Breast epithelium (tissue), 4 donors: ENCODE measurements at places on chromosomes 7 and 10. TPM values are rescaled to one million over a fixed set of nuclear protein-coding genes. Genes with fewer than 3 reads are reported as not detected.

The POLR2J2 gene
- 2.7 TPM for total RNA-seq

The ELFN1 gene
- 0.96 TPM for total RNA-seq

The SLC13A1 gene
- total RNA-seq: not detected

The MNX1 gene
- total RNA-seq: not detected

The RTKN2 gene
- 1.3 TPM for total RNA-seq

The CRHR2 gene
- 0.16 TPM for total RNA-seq

The GPR26 gene
- not detected for total RNA-seq

The PDE1C gene
- 18.7 TPM for total RNA-seq

GRCh38 chr7:41955893-41956675 is 253.2 kb upstream of the INHBA start:
- H3K4me1 ChIP-seq: peaks cover 7% of the 10 kb centered on the region
- peak overlapping the region; percentile 38 for H3K4me3 ChIP-seq
- peak overlapping the region; percentile 70 for H3K27ac ChIP-seq
- DNase-seq: peak; percentile 96

DNA sequence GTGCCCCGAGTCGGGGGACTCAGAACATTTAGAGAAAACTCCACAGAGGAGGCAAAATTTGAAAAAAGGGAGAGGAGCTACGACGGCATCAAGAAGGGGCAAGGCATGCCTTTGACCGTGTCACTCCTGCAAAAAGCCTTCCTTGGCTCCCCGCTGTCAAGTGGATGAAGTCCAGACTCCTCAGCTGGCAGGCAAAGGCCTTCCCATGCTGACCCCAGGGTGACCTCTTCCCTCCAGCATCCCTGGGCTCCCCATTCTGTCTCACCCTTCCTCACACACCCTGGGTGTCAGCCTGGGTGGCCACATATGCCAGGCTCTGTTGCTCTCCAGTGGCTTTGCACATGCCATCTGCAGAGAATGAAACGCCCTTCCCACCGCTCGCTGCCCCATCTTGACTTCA is 88.4 kb upstream of the ZMIZ1 start:
- H3K27me3 ChIP-seq: no peaks in the 10 kb centered on the region
- H3K36me3 ChIP-seq: no peaks in the 10 kb centered on the region
- H3K27ac ChIP-seq: no peak overlapping the region
- H3K4me1 ChIP-seq: no peaks in the 10 kb centered on the region
- H3K4me3 ChIP-seq: no peak overlapping the region

DNA sequence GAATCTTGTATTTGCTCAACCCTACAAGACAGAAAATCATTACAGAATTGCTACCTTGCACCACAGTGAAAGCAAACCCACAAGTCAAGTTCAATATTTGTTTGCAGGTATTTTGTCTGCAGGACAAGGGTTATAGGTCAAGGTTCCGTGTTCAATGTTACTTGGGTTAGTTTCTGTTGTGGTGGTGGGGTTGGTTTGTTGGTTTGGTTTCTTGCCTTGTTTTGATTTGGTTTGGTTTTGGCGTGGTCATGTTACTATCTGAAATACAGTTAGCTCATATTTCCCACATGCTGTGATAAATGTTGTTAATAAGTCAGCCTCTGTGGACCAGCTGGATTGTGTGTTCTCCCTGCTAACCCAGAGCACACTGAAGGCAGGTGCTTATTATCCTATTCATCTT is 75.6 kb upstream of the INSIG1 start:
- no peak overlapping the region for H3K4me3 ChIP-seq
- no peaks in the 10 kb centered on the region for H3K4me1 ChIP-seq
- no peaks in the 10 kb centered on the region for H3K36me3 ChIP-seq
- no peaks in the 10 kb centered on the region for H3K27me3 ChIP-seq

DNA sequence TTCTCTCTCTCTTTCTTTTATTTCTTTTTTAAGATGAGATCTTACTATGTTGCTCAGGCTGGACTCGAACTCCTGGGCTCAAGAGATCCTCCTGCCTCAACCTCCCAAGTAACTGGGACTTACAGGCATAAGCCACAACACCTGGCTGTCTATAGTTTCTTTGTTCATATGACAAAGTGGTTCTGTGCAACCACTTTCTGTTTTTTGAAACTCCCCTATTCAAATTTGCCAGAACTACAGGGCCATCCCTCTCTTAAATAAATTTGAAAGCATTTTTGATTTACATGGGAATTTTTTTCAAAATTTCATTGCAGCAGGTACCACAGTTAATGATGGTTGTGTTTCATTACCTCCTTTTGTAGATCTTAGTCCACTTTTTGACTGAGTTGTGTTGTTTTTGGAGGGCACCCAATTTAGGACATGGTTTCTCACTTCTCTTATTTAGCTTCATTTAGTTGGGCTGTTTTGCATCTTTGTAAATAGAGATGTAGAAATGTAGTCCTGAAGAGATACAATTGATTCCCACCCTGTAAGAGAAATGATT is 119.2 kb downstream of the LRRC4 start:
- H3K4me3 ChIP-seq: no peak overlapping the region
- DNase-seq: no peak
- no peak overlapping the region for H3K27ac ChIP-seq
- no peaks in the 10 kb centered on the region for H3K27me3 ChIP-seq

DNA sequence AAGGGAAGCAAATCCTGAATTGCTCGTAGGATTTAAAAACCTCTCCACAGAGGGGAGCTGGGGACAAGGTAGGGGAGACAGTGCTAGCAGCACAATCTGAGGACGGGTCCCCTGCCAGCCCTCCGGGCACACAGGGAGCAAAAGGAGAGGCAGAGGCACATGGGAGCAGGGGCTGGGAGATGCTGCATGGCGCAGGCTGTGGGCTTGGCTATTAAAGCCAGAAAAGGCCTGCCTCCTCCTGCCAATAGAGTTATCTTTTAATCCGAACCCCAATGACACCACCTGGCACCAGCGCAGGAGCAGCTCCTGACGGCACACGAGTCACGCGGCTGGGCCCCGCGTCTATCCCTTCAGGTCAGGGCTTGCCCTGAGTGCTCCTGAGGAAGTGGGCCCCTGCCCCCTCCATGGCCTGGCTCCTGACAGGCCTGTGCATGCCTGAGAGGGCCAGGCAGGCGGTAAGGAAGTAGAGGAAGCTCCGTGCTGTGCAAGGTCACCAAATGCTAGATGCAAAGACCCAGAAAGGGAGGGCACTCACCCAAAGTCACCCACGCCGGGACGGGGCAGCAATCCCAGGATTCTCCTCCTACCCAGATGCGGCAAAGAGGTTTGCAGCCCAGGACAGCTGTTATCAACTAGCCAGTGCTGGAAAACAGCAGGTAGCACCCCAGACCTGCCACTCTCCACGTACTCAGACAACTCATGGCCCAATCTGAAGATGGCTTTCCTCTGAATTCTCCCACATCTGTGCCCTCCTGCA is 28.1 kb downstream of the DLG5 start:
- peak overlapping the region; percentile 89 for H3K27ac ChIP-seq
- peak; percentile 92 for DNase-seq
- no peaks in the 10 kb centered on the region for H3K27me3 ChIP-seq
- no peaks in the 10 kb centered on the region for H3K36me3 ChIP-seq
- no peak overlapping the region for H3K4me3 ChIP-seq
- H3K4me1 ChIP-seq: peaks cover 40% of the 10 kb centered on the region

- peak within 1 kb of the TSS; percentile 47 for H3K4me3 ChIP-seq
- H3K36me3 ChIP-seq: no peaks in the 10 kb centered on the region
- H3K27me3 ChIP-seq: no peaks in the 10 kb centered on the region
- no peak for DNase-seq
- no peaks in the 10 kb centered on the region for H3K4me1 ChIP-seq
- H3K27ac ChIP-seq: peak within 1 kb of the TSS; percentile 61
These were observed at the start of gene IKZF1 for GRCh38 chr7:50304129-50304910. Gene IKZF1, plus strand, starts transcription at chr7:50304716. Its CDS starts 14,346 bp downstream, at chr7:50319062.

- H3K27ac ChIP-seq: no peak overlapping the region
- no peaks in the 10 kb centered on the region for H3K27me3 ChIP-seq
- H3K4me3 ChIP-seq: no peak overlapping the region
- no peaks in the 10 kb centered on the region for H3K36me3 ChIP-seq
- H3K4me1 ChIP-seq: peaks cover 5% of the 10 kb centered on the region
These were observed 431.0 kb upstream of the GALNT17 start for GRCh38 chr7:70700941-70701425.

GRCh38 chr7:149598721-149599308 is 101.2 kb upstream of the ZNF746 start:
- no peaks in the 10 kb centered on the region for H3K36me3 ChIP-seq
- no peak overlapping the region for H3K4me3 ChIP-seq
- no peaks in the 10 kb centered on the region for H3K27me3 ChIP-seq
- DNase-seq: no peak

- no peak for DNase-seq
- no peaks in the 10 kb centered on the region for H3K27me3 ChIP-seq
- H3K4me1 ChIP-seq: no peaks in the 10 kb centered on the region
- H3K27ac ChIP-seq: no peak overlapping the region
These were observed 11.4 kb downstream of the SSMEM1 start for GRCh38 chr7:130218806-130219620.

- H3K27me3 ChIP-seq: no peaks in the 10 kb centered on the region
- H3K4me3 ChIP-seq: no peak overlapping the region
- DNase-seq: no peak
- H3K36me3 ChIP-seq: no peaks in the 10 kb centered on the region
- H3K4me1 ChIP-seq: no peaks in the 10 kb centered on the region
These were observed 36.3 kb downstream of the PYROXD2 start for GRCh38 chr10:98378722-98379121.

GRCh38 chr10:100786591-100786990 is 41.2 kb downstream of the PAX2 start:
- DNase-seq: no peak
- no peak overlapping the region for H3K4me3 ChIP-seq
- no peaks in the 10 kb centered on the region for H3K27me3 ChIP-seq
- H3K27ac ChIP-seq: no peak overlapping the region
- no peaks in the 10 kb centered on the region for H3K4me1 ChIP-seq

DNA sequence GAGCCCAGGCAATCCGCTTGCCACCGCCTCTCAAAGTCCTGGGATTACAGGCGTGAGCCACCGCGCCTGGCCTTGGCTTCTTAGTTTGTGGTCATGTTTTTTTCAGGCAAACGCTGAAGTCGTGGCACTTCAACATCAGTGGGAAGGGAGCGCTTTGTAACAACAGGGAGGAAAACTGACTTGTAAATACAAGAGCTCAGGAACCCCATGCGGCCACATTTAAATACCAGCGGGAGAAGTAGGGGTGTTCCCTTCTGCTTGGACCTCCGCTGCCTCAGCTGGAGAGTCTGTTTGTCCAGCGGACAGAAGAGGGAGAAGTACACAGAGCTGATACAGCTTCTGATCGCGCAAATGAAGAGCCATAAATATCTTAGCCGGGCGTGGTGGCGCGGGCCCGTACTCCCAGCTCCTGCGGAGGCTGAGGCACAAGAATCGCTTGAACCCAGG is 108.7 kb upstream of the KMT2C start:
- no peak overlapping the region for H3K27ac ChIP-seq
- H3K27me3 ChIP-seq: no peaks in the 10 kb centered on the region
- no peaks in the 10 kb centered on the region for H3K4me1 ChIP-seq
- no peaks in the 10 kb centered on the region for H3K36me3 ChIP-seq
- H3K4me3 ChIP-seq: no peak overlapping the region

GRCh38 chr7:106392590-106392989 is 107.8 kb upstream of the NAMPT start:
- DNase-seq: no peak
- no peaks in the 10 kb centered on the region for H3K27me3 ChIP-seq

GRCh38 chr7:90222811-90223725 is 11.5 kb downstream of the STEAP2 start:
- no peaks in the 10 kb centered on the region for H3K27me3 ChIP-seq
- H3K36me3 ChIP-seq: no peaks in the 10 kb centered on the region
- peak overlapping the region; percentile 88 for H3K27ac ChIP-seq
- DNase-seq: no peak
- peak overlapping the region; percentile 3 for H3K4me3 ChIP-seq

DNA sequence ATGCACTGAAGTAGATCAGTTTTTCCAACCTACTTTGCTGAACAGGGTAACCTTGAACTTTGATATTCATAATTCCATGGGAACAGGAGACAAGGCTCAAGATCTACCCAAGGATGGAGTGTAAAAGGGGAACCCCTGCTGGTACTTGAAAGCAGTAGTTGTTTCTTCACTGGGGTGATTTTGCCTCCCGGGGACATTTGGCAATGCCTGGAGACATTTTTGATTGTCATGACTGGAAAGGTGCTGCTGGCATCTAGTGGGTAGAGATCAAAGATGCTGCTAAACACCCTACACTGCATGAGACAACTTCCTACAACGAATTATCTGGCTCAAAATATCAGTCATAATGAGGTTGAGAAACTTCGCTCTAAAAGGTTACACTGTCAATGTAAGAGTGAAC is 214.8 kb upstream of the CTBP2 start:
- DNase-seq: no peak
- H3K4me3 ChIP-seq: no peak overlapping the region
- no peak overlapping the region for H3K27ac ChIP-seq
- no peaks in the 10 kb centered on the region for H3K4me1 ChIP-seq

DNA sequence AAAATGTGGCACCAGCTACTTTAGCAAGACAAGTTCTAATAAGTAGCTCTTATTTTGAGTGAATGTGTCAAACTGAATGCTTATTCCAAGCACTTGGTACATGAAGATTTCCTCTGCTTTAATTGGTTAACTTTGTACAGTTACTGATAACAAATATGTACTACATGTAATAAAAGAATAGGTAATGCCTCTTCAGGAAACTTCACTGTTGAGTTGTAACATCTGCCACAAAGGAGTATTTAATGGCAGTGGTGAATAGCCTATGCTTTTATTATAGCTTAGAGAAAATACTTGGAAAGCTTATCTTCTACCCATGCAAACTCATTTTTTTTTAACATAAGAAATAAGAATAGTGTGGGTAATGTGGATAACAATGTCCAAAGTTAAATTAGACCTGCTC is 82.6 kb downstream of the CYP51A1 start:
- no peaks in the 10 kb centered on the region for H3K4me1 ChIP-seq
- DNase-seq: no peak
- H3K27me3 ChIP-seq: no peaks in the 10 kb centered on the region
- H3K36me3 ChIP-seq: peaks cover 8% of the 10 kb centered on the region

DNA sequence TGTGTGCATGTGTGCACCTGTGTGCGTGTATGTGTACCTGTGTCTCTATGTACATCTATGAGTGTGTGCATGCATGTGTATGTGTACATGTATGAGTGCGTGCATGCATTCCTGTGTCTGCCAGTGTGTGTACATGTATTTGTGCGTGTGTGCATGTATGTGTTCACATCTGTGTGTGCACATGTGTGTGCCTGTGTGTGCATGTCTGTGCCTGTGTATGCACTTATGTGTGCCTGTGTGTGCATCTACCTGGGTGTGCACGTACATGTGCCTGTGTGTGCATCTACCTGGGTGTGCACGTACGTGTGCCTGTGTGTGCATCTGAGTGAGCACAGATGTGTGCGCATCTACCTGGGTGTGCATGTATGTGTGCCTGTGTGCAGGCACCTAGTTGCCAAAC is 102.2 kb upstream of the DIP2C start:
- H3K36me3 ChIP-seq: no peaks in the 10 kb centered on the region
- H3K27ac ChIP-seq: no peak overlapping the region
- H3K4me3 ChIP-seq: no peak overlapping the region
- no peaks in the 10 kb centered on the region for H3K27me3 ChIP-seq
- no peaks in the 10 kb centered on the region for H3K4me1 ChIP-seq
- DNase-seq: no peak

- H3K27me3 ChIP-seq: no peaks in the 10 kb centered on the region
- no peak for DNase-seq
- no peak overlapping the region for H3K4me3 ChIP-seq
- no peak overlapping the region for H3K27ac ChIP-seq
- H3K4me1 ChIP-seq: no peaks in the 10 kb centered on the region
- no peaks in the 10 kb centered on the region for H3K36me3 ChIP-seq
These were observed 372.8 kb upstream of the SHH start for GRCh38 chr7:156185076-156185475.
